GM23248 (cell line): ENCODE measurements at places on chromosomes 5 and 9. TPM values are rescaled to one million over a fixed set of nuclear protein-coding genes. Genes with fewer than 3 reads are reported as not detected.
A peak's percentile ranks its signal among the peaks of the same experiment; 100 is the strongest.

GRCh38 chr5:84623019-84623418 lies 238.3 kb upstream of the EDIL3 start:
- no peak for DNase-seq

- no peak for DNase-seq
These were observed 332.6 kb upstream of the PDE4D start for GRCh38 chr5:60226128-60226527.

Gene ADAMTS2
- total RNA-seq = 132 and 141 TPM in 2 replicates

GRCh38 chr9:116484492-116485061 lies 202.5 kb upstream of the TRIM32 start:
- DNase-seq = peak; percentile 18

Gene NUTM2G
- total RNA-seq = not detected in 2 replicates

DNA sequence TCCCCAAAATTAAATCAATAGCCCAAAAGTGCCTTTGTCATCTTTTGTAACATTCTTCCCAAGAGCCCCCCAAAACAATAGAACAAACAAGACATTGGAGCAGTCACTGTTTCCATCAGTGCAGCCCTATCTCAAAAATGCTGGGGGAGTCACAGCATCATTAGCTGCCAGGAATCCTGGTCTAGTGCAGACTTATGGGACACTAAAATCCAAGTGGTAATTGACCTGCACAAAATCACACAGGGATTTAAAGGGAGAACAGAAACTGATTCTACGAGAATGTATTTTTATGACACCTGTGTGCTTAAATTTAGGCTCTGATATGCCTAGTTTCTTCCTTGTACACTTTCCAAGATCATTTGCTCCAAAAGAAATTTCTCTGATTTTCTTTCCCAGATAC lies 172.9 kb downstream of the GLIS3 start:
- peak; percentile 21 for DNase-seq

Gene CLIC3
- 33.3 and 37.7 TPM in 2 replicates for total RNA-seq

DNA sequence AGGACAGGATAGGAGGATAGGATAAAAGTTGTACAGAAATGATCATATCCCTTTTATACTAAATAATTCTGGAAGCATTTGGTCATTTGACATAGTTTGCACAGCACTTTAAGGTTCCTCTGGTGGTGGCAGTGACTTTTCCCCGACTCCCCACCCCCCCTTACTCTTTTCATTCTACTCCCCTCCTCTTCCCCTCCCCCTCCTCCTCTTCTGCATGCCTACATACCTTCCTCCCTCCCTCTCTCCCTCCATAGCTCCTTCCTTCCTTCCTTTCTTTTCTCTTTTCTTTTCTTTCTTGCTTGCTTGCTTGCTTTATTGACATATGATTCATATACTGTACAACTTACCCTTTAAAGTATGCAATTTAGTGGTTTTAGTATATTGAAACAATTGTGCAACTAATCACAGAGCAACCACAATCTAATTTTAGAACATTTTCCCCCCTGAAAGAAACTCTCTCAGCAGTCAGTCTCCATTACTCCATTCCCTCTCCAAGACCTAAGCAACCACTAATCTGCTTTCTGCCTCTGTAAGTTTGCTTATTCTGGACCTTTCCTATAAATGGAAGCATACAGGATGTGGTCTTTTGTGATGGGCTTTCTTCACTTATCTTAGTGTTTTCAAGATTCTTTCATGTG lies 159.0 kb downstream of the HACD4 start:
- peak; percentile 79 for DNase-seq

GRCh38 chr5:89292487-89292886 lies 409.5 kb upstream of the MEF2C start:
- no peak for DNase-seq

Gene ADAMTSL1
- total RNA-seq = 255 and 273 TPM in 2 replicates

GRCh38 chr5:64794053-64794770 lies 25.5 kb downstream of the CWC27 start:
- no peak for DNase-seq

GRCh38 chr9:99660191-99660636 lies 161.5 kb upstream of the NR4A3 start:
- no peak for DNase-seq

Gene PRXL2C
- total RNA-seq = 13.7 and 17.5 TPM in 2 replicates

Gene NOTCH1
- 5.2 and 5.7 TPM in 2 replicates for total RNA-seq

DNA sequence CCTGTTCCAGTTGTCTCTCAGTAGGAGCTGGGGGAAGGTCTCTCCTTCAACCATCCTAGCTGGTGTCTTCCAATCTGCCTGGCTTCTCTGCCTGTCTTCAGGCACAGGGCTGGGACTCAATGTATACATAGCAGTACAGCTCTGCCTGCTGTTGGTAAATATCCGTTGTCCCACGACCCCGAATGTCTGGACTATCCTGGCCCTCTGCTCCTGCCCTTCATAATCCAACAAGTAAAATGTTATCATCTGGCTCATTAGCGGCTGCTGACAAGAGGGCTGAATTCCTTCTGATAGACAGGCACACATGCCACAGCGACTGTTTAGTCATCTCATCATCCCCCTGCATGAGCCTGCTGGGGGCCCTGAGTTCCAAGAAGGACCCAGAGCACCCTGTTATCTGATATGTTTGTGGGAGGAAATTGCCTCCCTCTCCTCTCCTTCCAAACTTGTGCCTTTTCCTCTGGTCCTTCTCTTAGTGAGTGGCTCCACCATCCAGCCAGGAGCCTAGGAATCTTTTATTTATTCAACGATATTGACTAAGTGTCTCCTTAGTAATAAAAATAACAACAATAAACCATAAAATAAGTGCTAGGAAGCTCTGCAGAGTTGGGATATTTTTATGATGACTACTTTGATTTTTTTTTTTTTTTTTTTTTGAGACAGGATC lies 29.5 kb upstream of the TGFBR1 start:
- DNase-seq = peak; percentile 80

Gene CDKN2A
- total RNA-seq = 18.1 and 27.3 TPM in 2 replicates

- no peak for DNase-seq
These were observed 41.5 kb upstream of the LARP1 start for GRCh38 chr5:154713615-154714125.

GRCh38 chr9:92950359-92950955 lies 3.1 kb downstream of the FGD3 start:
- peak; percentile 36 for DNase-seq

- peak; percentile 89 for DNase-seq
These were observed 69.2 kb downstream of the STK32A start for GRCh38 chr5:147303976-147304375.

DNA sequence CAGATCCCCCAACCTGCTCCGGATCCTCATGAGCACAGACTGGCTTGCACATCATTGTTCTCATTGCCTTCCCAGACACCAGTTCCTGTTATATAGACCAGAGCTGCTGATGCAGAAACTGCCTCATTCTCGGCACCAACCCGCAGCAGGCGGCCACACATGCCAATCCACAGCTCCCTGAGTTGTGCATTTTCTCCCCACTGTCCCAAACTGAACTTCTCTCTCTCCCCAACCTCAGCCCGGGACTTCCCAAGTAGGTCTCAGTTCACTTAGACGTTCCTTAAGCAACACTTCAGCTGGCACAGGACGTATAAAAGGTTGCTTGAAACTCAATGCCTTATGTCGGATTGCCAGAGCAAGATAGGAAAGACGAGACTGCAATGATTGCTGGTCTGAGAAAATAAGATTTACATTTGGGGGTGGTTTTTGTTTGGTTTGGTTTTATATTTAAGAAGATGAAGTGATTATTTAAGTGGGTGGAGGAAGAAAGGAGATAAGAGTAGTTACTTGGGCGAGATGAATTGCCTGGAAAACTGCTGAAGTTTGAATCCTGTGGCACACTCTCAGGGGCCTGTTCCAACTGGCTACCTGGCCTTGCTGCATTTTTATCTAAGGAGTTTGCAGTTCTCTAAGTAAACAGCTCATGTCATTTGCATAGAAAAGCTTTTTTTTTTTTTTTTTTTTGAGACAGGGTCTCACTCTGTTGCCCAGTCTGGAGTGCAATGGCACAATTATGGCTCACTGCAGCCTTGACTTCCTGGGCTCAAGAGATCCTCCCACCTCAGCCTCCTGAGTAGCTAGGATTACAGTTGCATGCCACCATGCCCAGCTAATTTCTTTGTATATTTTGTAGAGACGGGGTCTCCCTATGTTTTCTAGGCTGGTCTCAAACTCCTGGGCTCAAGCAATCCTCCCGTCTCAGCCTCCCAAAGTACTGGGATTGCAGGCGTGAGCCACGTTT lies 155.4 kb downstream of the GOLPH3 start:
- no peak for DNase-seq

DNA sequence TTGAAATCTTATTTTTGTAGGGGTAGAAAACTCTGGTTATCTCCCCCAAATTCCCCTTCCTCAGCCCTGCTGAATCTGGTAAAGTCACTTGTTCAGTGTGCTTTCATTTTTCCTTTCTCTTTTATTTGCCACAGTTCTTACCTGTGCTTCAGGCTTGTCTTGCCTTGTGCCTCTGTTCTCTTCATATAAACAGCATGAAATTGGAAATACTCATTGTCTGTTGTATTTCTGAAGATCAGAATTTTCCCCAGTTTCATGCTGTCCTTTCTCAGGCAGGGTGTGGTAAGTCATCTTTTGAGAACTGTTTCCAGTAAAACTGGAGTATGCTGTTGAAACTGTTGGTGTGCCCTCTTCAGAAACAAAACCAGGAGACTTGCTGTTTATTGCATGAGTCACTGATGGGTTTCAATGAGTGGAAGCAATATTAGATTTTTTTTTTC lies 7.0 kb downstream of the PAM start:
- peak; percentile 72 for DNase-seq

DNA sequence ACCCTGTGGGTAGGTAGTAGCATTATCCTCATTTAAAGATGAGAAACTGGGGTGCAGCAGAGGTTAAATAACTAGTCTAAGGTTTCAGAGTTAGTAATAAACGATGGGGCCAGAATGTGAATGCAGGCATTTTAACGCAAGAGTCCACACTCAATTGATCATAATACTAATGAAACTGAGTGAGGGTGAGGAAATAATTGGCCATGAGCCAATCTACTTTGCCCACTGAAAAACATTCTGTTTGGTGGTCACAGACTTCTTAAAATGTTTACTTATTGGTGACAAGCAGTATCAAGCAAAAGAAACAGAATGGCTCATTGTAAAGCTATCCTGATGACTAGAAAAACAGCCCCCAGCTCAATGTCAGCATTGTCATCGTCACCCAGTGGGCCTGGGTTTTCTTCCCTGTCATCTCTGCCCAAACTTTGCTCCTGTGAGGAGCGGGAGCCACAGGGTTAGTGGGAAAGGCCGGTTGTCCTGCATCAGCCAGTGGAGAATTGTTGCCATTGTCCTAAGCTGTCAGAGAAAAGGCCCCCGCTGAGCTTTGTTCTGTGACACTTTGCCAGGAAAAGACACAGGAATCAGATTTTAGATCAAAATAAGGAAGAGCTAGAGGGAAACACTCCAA lies 77.3 kb upstream of the MAN2A1 start:
- no peak for DNase-seq

Gene STPG3
- not detected in 2 replicates for total RNA-seq

GRCh38 chr9:132370592-132370991 lies 15.8 kb upstream of the SETX start:
- DNase-seq = no peak
